ENCODE measurements at places on chromosomes 11 and 22.

GRCh38 chr11:67024410-67024809 is 1.5 kb downstream of the SYT12 start:
- DNase-seq, result peak; percentile 60

GRCh38 chr22:42473484-42474193 is 41.4 kb upstream of the NFAM1 start:
- no peak for DNase-seq

DNA sequence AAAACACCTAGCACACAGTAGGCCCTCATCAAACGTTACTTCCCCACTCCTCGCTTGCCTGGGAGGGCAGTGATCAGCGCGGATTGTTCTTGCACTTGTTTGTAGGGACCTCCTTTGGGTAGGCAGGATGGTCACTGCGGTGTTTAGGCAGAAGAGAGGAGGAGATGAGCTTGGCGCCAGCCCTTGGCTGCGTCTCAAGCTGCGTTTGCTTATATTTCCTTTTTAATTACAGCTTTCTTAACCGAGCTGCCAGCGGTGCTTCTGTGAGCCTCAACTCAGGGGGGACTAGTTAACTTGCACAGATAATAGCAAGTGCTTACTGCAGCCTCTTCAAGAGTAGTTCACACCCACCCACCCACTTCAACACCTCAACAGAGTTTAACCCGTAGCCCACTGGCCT is 15.1 kb downstream of the IFT27 start:
- DNase-seq, result no peak

- DNase-seq, result no peak
These were observed 2.2 kb upstream of the SLC16A8 start for GRCh38 chr22:38086001-38086845.

DNA sequence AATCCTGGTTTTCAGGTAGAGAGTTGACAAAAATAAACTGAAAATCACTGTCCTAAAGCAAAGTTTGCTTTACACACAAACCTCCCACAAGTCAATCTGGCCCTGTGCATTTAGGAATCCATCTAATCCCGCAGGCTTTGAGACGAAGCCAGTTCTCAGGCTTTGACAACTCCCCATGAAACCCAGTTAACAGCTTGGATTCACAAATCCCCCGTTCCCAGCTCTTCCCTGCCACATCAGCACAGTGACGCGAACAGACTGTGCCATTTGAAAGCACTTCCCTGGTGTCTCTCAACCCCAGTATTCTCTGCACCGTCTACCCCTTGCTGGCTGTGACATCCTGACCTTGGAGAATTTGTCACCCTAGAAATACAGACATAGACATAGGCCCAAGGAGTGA is 117.8 kb downstream of the OPCML start:
- no peak for DNase-seq

DNA sequence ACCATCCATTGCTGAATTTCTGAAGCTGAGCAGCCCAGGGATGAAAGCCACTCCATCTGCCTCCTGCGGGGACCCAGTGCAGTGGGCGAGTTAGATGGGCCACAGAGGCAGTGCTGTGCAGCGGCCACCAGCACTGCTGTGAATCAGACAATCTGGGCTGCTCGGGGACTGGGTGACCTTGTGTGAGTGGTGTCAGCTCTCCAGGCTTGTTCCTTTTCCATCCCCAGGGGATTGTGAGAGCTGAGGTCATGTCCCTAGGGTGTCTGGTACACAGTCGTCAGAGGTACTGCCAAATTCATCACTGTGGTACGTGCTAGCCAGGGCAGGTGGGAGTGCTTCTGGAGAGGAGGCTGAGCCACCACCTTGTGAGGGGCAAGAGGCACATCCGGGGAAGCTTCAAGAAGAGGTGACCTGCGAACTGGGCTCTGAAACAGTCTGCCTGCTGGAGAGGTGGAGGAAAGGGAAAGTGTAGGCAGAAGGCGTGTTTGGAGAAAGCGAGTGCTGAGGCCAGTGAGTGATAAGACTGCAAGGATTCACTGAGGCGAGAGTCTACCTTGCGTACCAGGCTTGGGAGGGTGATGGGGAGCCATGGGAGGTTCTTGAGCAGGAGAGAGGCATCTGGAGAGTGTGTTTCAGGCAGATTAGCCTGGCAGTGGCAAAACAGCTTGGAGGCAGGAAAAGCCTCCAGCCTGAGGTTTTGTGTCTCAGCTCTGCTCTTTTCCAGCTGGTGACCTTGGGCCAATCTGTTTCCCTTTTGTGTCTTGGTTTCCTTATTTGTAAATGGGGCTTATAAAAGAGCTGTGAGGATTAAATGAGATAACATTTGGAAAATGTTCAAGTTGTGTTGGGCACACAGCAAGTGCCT is 22.7 kb downstream of the CACNA1I start:
- DNase-seq, result no peak

- DNase-seq, result no peak
These were observed 697.7 kb downstream of the TBC1D22A start for GRCh38 chr22:47460176-47460575.

DNA sequence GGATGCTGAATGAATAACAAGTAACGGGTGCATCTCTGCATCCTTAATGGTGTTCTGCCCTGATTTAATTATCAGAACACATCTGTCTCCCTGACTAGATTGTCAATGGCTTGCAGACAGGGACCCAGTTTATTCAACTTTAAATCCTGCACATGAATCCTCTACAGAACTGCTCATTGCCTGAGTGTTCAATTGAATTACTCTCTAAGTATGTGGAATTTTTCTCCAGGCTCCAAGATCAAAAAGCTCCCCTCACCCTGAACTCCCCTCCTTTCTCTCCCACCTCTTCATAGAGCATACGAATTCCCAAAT is 11.8 kb downstream of the MB start:
- no peak for DNase-seq

GRCh38 chr22:50713571-50714056 is 24.4 kb upstream of the ACR start:
- no peak for DNase-seq

DNA sequence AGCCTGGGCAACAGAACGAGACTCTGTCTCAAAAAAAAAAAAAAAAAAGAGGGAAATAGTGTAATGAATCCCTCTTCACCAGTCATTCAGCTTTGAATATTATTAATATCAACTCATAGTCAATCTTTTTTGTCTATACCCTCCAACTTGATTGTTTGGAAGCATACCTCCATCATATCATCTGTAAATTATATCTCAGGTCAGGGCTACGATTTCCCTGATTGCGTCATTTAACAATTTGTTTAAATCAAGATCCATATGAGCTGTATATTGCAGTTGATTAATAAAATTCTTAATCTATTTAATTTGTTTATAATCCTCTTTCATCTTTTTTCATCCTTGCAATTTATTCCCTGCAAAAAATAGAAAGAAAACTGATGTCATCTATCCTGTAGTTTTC is 60.2 kb downstream of the USP47 start:
- no peak for DNase-seq

- DNase-seq, result no peak
These were observed 10.5 kb downstream of the PIWIL3 start for GRCh38 chr22:24763872-24764485.

DNA sequence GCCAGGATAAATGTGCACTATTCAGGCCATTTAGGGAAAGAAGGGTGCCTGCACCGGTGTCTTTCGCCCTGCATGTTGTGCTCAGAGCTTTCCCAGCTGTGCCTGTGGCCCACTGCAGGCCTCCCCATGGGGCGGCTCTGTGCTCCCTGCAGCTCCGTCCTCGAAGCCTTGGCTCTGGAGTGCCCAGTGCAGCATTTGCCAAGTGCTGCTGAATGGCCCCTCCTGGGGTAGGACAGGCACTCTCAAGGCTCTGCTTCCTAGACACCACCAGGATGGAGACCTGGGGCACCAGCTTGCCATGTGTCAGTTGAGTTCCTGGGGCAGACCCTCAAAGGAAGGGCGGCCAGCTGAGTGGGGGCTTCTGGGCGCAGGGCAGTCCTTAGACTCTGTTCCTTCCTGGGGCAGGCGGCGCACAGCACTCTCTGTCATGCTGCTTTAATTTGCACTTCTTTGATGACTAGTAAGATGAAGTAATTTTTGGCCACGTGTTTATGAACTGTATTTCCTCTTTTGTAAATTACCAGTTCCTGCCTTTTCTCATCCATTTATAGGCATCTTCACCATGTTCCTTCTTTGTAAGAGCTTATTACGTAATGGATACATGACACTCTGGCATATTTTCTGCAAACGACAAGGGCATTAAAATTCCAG is 32.1 kb upstream of the GNB1L start:
- no peak for DNase-seq

DNA sequence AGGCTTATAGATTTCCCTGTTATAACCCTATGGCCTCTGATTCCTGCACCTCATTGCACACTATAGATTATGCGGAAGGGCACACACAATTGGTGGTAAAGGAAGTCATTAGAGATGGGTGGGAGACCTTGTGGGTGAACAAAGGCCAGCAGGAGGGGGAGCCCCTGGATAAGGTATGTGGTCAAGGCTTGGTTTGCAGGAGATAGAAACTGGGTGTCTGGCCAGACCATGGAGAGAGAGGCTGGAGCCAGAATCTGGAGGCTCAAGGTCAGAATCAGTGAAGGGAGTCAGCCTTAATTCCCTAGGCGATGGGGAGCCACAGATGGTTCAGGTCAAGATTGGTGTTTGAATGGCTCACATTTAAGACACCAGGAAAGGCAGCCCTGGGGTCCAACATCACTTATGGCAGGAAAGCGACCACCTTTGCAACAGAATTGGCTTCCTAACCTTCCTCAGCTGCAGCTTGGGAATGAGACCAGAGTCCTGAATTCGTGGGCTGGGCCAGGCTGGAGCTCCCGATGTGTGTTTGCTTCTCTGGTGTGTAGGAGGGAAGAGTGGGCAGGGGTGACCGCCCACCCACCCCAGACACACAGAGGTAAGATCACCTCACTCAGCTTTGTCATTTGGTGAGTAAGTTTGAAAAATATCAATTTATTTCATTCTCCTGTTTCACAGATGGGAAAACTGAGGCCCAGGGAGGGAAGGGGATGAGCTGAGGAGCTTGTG is 22.7 kb upstream of the SCUBE1 start:
- no peak for DNase-seq

Data from T-helper 2 cell treated with Interferon-gamma antibody and Interleukin-4, amounts not matched to agents 5 μg/mL and 100 μg/mL, for 36 hours (primary cell).